Stimulated activated naive CD8-positive, alpha-beta T cell treated with anti-CD3 and anti-CD28 coated beads, Interleukin-15, Interleukin-2, amounts not matched to agents 100 U/mL and 50 U/mL, for 24 hours (primary cell): ENCODE measurements at places on chromosomes 7 and 10.

DNA sequence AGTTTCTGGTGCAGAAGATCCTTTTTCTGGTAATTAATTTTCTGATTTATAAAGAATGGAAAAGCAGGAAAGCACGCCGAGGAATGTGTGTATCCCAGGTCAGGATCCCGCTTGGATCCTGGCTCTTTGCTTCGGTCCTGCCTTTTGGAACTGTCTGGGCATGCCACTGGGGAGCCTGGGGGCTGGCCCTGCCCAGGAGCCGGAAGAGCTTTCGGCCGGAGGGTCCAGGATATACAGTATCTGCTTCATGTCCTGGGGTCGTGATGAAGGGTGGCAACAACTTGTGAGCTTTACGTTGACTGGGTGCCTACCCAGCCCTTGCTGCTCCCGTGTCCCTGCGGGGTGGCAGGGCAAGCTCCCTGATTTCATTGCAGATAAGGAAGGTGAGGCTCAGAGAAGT is 2.4 kb downstream of the SH2D4B start:
- DNase-seq, result no peak

- DNase-seq, result no peak
These were observed 43.8 kb downstream of the LRRC18 start for GRCh38 chr10:48895803-48896195.

DNA sequence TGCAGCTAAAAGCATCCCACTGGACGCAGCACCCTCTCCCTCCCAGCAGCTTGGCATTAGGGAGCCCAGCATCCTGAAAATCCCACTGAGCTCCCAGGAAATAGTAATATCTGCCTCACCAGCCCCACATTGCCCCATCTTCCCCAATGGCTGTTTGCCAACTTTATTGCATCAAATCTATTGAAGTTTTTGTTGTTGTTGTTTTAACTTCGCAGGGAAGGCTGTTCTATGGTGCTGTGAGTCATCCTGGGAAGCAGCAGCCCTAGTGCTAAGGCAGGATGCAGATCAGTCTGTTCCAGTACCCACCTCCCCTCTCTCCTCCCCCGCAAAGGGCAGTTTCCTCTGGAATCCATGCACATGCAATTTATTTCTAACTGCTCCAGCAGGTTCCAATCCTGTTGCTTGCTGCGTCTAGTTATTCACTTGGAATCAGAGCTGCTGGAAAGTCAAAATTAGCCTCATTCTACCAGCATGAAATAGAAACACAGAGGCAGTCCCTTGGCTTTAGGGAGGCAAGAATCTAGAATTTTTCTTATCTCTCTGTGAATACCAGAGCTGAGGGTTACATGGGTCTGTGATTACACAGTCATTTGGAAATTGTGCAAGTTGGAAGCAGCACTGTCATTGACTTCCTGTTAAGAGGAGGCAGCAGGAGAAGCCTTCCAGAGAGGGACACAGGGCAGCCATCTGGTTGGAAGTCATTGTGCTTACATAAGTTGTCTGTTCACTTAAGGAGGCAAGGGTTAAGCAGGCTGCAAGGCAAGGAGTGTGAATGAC is 115.9 kb upstream of the CACUL1 start:
- DNase-seq, result no peak

GRCh38 chr7:137943132-137943551 is 58.7 kb downstream of the CREB3L2 start:
- no peak for DNase-seq

DNA sequence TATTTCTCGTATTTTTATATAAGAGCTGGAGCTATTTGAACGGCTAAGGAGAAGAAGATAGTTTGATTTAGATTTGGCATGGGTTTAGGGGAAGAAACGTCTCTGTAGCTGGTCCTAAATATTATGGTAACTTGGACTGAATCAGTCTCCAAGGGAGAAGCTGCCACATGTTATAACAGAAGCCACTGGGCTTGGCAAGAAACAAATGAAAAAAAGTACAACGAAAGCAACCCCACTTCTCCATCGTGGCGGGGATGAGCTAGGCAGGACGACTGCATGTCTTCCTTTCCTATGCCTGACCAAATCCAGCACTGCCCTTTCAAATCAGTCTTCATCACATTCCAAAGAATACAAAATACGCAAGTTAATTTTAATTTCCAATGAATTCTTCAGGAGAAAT is 196.7 kb upstream of the KLF14 start:
- DNase-seq, result no peak
